Left ventricle myocardium superior (tissue), 1 donor: ENCODE measurements at places on chromosomes 4 and X.

GRCh38 chr4:184171011-184171410, 46.7 kb downstream of the ENPP6 start:
- no peak for DNase-seq

DNA sequence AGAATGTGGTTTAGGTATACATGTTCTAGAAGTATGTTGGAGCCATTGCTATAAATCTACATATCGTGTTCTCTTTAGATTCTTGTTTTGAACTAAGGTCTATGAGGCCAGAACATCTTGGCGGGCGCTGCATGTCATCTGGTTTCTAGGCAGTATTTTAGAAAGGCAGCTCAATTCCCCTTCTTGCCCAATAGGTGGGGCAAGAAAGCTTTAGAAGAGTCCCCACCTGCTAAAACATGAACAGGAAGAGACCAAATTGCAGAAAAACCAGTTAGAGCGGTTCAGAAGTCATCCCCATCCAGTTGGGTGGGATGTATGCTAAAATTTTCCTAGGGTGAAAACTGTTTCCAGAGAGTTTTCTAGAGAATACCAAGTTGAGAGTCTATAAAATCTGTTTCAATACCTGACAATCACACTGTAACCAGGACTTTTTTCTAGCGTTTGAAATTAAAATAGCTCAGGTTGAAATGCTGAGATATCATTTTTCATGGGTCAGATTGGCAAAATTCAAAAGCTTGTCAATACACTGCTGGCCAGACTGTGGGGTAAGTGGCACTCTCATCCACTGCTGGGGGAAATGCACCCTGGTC, 17.5 kb upstream of the SH3KBP1 start:
- DNase-seq = no peak

GRCh38 chr4:145808848-145809512, 129.0 kb downstream of the C4orf51 start:
- no peak for DNase-seq

DNA sequence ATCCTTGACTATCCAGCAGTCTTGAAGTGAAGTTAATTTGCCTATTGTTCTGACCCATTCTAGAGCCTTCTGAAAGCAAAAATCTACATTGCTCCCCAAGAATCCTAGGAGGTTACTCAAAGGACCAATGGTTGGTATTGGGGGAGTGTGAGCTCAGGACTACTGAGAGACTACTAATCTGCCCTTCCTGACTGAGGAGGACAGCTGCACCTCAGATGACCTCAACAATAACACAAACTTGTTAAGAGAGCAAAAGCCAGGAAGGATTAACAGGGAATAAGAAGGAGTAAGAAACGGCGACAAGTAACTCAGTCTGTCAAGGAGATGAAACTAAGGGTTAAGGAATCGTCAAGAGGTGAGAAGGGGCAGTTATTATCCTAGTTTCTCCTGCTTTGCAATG, 43.4 kb downstream of the IDS start:
- DNase-seq = no peak

- no peak for DNase-seq
Measured at GRCh38 chr4:72468904-72469502, 100.0 kb downstream of the ADAMTS3 start.

GRCh38 chr4:140969296-140969695, 164.0 kb downstream of the RNF150 start:
- DNase-seq = no peak

DNA sequence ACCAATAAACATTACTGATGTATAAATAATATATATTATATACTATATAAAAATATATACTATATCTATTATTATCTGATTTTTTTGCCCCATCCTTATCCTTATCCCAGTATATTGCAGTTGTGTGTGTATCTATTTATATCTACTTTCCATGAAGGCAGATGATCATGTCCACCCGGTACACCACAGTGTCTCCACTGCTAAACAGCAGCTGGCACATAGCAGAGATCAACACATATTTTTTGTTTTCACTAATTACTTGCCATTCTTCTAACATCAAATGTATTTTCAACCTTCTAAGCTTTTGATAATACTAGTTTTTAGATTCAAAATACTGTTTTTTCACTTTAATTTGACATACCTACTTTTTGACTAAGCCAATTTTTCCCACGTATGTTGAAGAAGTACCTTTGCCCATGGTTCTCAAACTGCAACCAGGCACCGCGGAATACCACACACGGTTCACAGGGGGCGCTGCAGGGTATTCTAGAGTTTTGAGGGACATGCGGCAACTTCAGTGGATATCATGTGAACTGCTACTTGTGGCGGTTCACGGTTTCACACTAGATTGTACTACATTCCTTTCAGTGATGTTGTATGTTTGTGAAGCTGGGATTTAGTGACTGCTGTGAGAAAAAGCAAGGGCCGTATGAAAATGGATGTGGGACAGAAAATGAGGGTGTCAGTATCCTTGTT, 182.5 kb upstream of the NPY2R start:
- peak; percentile 44 for DNase-seq

DNA sequence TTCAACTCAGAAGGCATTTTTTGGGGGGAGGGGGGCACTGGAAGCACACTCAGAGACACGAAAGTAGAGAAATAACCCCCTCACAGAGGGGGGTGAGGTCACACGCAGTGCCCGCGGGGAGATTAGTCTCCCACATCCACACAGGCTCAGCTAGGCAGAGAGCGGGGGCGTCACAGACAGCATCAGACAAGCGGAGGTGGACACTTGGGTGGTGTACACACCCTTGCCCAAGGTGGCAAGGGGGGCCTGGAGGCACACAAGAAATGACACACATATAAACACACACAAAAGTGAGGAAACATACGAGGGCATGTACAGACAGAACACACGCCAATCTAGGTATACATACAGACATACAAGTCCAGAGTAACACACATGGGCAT, 637 bp upstream of the SYN1 start:
- no peak for DNase-seq

DNA sequence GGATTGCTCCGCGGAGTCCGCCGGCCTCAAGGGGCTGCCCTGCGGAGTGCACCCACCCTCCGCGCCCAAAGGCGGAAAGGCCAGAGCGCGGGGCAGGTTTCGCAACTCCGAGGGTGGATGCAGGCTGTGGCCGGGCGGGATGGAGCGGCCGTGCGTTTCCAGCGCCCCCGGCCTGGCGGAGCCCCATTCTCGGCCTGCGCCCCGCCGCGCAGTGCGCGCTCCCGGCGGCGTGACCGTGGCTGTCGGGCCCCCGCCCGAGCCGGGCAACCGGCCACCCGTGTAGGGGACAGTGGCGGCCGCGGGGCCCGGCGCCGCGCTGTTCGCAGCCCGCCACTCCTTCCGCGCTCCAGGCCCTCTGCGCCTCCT, 331 bp downstream of the SETD7 start:
- peak; percentile 78 for DNase-seq

GRCh38 chr4:155487210-155487609, 110.4 kb upstream of the MAP9 start:
- DNase-seq = no peak

GRCh38 chr4:77269505-77269904, 112.5 kb downstream of the CCNG2 start:
- DNase-seq = no peak
